ENCODE measurements at places on chromosomes 16 and 17. TPM values are rescaled to one million over a fixed set of nuclear protein-coding genes. Genes with fewer than 3 reads are reported as not detected.

- DNase-seq = peak; percentile 89
- no peaks in the 10 kb centered on the region for H3K27me3 ChIP-seq
- peaks cover 20% of the 10 kb centered on the region for H3K36me3 ChIP-seq
- H3K4me1 ChIP-seq = no peaks in the 10 kb centered on the region
- no peak overlapping the region for H3K4me3 ChIP-seq
These were observed 11.4 kb downstream of the CTNS start for GRCh38 chr17:3647769-3648555.

DNA sequence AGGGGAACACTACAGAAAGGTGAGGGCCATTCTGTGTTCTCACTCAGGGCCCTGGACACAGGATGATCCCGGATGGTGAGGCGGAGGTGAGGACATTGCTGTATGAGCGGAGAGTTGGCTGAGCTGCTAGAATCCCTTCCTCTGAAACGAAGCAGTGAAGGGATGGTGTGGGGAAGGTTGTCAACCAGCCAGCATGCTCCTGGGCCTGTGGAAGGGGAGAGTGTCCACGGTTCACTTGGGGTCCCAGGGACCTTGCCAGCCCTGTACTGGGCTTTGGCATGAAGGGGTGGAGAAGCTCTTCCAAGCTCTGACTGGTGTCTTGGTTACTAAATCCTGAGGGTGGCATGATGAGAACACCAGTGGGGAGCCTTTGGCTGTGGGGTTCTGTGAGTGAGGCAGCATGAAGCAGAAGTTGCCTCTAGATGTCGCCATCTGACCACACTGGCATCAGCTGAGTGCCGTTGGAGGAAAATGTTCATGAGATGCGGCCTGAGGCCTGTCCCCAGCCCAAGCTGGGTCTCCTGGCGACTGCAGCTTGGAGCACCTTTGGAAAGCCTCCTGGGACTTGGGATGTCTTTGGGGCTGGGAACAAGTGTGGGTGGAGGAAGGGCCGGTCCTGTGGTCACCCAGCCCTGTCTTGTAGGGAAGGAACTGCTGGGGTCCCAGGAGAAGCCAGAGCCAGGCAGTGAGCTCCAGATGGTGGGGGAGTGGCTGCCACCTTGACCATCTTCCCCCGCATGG is 14.8 kb downstream of the PDP2 start:
- peak; percentile 89 for DNase-seq
- H3K4me1 ChIP-seq = peaks cover 20% of the 10 kb centered on the region
- H3K4me3 ChIP-seq = no peak overlapping the region
- H3K27ac ChIP-seq = no peak overlapping the region
- H3K36me3 ChIP-seq = peaks cover 4% of the 10 kb centered on the region

DNA sequence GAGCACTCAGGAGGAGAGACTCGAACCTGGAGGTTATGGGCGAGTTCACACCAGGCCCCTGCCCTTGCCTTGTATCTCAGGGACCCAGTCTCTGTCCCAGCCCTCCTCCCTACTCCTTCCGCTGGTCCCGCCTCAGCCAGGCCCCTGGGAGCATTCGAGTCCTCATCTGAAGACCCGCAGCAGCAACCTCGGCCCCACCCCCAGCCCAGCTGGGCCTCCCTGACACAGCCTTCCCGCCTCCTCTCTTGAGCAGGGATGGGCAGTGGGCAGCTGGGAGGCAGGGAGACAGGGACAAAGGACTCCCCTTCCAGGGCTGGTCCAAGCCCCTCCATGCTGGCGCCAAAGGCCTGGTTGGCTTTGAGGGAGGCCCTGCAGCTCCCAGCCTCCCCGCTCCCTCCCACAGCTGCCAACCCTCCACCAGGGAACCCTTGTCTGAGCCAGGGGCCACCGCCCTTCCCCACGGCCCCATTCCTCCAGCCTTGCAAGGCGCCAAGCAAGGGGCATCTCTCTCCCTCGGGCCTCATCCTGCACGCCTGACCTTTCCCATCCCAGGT is 15.4 kb upstream of the ZC3H18 start:
- no peak overlapping the region for H3K27ac ChIP-seq
- peaks cover 40% of the 10 kb centered on the region for H3K27me3 ChIP-seq
- peak; percentile 75 for DNase-seq
- no peaks in the 10 kb centered on the region for H3K4me1 ChIP-seq
- no peak overlapping the region for H3K4me3 ChIP-seq
- H3K36me3 ChIP-seq = no peaks in the 10 kb centered on the region

DNA sequence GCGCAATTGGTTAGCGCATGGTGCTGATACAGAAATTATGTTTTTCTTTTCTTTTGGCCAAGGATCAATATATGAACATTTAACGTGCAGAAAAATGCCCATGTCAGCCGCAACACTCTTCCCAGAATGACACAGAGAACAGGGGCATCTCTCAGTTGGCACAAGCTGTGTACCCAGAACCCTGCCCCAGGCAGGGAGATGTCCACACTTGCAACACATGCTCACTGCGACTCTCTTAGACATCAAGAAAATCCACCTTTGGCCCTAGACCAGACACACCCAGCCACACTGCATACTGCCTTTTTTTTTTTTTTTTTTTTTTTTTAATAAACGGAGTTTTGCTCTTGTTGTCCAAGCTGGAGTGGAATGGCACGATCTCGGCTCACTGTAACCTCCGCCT is 17.0 kb downstream of the PITPNA start:
- no peak overlapping the region for H3K27ac ChIP-seq
- peaks cover 54% of the 10 kb centered on the region for H3K36me3 ChIP-seq
- peaks cover 10% of the 10 kb centered on the region for H3K4me1 ChIP-seq
- H3K4me3 ChIP-seq = no peak overlapping the region
- peak; percentile 23 for DNase-seq

GRCh38 chr17:73157521-73157890 is 7.3 kb upstream of the SSTR2 start:
- H3K4me1 ChIP-seq = no peaks in the 10 kb centered on the region
- H3K36me3 ChIP-seq = no peaks in the 10 kb centered on the region
- H3K27ac ChIP-seq = no peak overlapping the region
- peaks cover 12% of the 10 kb centered on the region for H3K27me3 ChIP-seq
- DNase-seq = no peak
- H3K4me3 ChIP-seq = no peak overlapping the region

DNA sequence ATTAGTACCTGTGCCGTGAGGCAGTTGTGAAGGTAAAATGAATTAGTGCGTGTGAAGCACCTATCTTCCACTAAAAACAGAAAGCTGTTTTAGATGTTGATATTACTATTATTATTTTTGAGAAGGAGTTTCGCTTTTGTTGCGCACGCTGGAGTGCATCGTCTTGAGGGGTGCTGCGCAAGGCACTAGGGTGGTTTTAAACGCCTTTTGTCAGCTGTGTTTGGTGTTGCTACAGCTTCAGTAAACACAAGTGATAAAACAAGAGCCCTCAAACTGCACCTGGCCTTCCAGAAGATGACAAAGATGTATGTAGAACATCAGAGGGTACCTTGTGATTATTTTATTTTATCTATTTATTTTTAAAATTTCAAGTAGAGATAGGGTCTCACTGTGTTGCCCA is 38.2 kb downstream of the PLCG2 start:
- no peaks in the 10 kb centered on the region for H3K27me3 ChIP-seq
- no peak overlapping the region for H3K27ac ChIP-seq
- H3K36me3 ChIP-seq = no peaks in the 10 kb centered on the region
- H3K4me3 ChIP-seq = no peak overlapping the region
- no peak for DNase-seq
- no peaks in the 10 kb centered on the region for H3K4me1 ChIP-seq

DNA sequence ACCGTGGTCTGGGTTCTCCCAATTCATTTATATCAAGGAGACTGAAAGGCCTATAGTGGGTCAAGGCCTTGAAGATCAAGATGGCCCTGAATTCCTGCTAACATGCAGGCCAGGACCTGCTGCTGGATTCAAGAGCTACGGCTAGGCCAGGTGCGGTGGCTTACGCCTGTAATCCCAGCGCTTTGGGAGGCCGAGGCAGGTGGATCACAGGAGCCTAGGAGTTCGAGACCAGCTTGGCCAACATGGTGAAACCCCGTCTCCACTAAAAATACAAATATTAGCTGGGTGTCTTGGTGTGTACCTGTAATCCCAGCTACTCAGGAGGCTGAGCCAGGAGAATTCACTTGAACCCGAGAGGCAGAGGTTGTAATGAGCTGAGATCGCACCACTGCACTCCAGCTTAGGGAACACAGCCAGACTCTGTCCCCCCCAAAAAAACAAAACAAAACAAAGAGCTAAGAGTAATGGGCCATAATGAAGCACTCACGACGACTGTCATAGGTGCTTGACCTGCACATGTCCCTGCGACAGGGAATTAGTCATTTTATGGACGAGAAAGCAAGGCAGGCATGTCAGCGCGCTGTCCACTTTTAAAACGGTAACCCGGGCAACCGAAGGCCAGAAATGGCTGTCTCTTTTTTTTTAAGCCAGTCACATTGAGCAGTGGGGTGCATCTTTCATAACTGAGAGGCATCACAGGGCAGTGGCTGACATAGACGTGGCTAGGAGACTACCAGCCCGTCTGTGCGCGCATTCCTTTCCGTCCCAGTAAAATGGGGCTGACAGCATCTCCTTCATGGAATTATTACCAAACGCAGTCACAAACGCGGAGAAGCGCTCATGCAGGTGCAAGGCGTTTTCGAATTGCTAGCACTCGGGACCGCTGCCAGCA is 1.0 kb upstream of the FBRS start:
- peak overlapping the region; percentile 74 for H3K4me3 ChIP-seq
- H3K36me3 ChIP-seq = peaks cover 47% of the 10 kb centered on the region
- H3K27ac ChIP-seq = peak overlapping the region; percentile 91
- peak; percentile 95 for DNase-seq
- no peaks in the 10 kb centered on the region for H3K27me3 ChIP-seq
- H3K4me1 ChIP-seq = peaks cover 27% of the 10 kb centered on the region

DNA sequence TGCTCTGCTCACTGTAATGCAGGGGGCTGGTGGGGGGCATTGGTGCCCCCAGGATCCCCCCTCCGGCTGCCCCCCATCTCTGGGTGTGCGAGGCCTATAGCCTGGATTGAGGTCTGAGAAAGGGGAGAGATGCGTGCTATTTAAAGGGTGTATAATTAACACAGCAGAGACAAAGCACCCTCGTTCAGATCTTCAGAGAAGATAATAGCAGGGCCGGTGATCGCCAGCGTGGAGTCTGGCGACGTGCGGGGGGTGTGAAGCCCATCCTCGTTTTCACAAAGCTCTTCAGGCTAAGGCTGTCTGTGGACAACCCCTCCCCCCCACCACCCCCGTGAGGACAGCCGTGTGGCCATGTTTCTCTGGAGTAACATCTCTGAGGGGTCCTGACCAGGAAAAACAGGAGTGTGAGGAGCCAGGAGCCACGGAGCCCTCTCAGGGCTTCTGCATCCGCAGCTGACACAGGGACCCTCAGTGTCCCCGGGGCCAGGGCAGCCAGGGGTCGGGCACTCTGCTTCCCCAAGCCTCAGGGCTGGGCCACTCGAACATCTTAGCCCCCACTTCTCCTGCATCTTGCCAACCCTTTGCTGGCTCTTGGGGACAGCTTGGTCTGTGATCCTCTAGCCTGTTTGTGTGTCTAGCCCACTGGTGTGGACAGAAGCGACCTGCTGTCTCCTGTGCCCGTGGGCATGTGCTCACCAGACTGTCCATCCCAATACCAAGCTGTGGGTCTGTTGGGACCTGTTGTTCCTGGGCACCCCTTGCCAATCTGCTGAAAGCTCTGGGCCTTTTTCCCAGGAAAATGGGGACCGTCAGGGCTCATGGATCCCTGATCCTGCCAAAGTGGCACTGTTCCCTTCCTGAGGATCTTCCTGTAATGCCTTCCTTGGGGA is 58.9 kb downstream of the BAIAP2 start:
- no peaks in the 10 kb centered on the region for H3K36me3 ChIP-seq
- no peaks in the 10 kb centered on the region for H3K27me3 ChIP-seq
- H3K4me3 ChIP-seq = no peak overlapping the region
- peaks cover 42% of the 10 kb centered on the region for H3K4me1 ChIP-seq
- no peak for DNase-seq
- H3K27ac ChIP-seq = peak overlapping the region; percentile 89

- H3K27ac ChIP-seq = peak overlapping the region; percentile 32
- no peaks in the 10 kb centered on the region for H3K36me3 ChIP-seq
- peak overlapping the region; percentile 90 for H3K4me3 ChIP-seq
- DNase-seq = peak; percentile 91
- peaks cover 27% of the 10 kb centered on the region for H3K4me1 ChIP-seq
These were observed 415 bp upstream of the FLOT2 start for GRCh38 chr17:28897769-28898526.

- no peak overlapping the region for H3K27ac ChIP-seq
- peaks cover 11% of the 10 kb centered on the region for H3K36me3 ChIP-seq
- peak; percentile 93 for DNase-seq
- peaks cover 17% of the 10 kb centered on the region for H3K4me1 ChIP-seq
- no peaks in the 10 kb centered on the region for H3K27me3 ChIP-seq
These were observed 88.2 kb downstream of the TBC1D16 start for GRCh38 chr17:79947351-79948031.

DNA sequence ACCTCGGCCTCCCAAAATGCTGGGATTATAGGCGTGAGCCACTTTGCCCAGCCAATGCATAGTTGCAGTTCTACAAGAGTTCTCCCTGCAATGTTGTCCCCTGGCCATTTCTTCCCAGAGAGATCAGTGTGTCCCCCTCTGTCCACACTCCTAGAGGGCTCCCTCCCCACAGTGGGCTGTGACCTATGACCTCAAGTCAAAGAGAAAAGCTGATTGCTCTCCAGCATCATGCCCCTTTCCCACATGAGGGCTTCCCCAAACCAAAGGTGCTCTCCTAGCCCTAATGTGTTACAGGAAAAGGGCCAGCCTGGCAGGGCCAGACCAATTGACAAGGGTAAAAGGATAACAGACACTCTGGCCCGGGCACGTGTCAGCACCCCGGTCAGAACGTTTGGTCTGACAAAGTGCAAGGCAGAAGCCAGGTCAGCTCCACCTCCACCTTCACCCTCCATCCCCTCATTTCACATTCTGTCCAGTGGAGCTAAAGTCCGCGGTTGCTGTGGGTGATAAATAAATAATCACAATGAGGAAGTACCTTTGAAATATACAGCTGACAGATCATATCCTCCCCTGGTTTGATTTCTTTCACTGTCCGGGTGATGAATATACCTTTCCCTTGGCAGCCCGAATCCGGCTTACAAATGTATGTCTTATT is 17.8 kb downstream of the TTLL6 start:
- peaks cover 11% of the 10 kb centered on the region for H3K27me3 ChIP-seq
- DNase-seq = no peak
- no peak overlapping the region for H3K27ac ChIP-seq

GRCh38 chr17:80790981-80791742 is 200.5 kb upstream of the CHMP6 start:
- peaks cover 56% of the 10 kb centered on the region for H3K4me1 ChIP-seq
- no peaks in the 10 kb centered on the region for H3K36me3 ChIP-seq
- no peaks in the 10 kb centered on the region for H3K27me3 ChIP-seq
- H3K4me3 ChIP-seq = no peak overlapping the region
- H3K27ac ChIP-seq = peak overlapping the region; percentile 95
- no peak for DNase-seq

RHBDF2 gene
- 7.1 TPM for total RNA-seq

OR1A1 gene
- total RNA-seq = not detected

CD300LG gene
- not detected for total RNA-seq

TP53TG3B gene
- not detected for total RNA-seq

KRT25 gene
- total RNA-seq = not detected

All from osteoblast (primary cell).